ENCODE measurements at places on chromosomes 4 and X.

GRCh38 chr4:77146186-77147078, 10.6 kb upstream of the CCNG2 start:
- DNase-seq = no peak

DNA sequence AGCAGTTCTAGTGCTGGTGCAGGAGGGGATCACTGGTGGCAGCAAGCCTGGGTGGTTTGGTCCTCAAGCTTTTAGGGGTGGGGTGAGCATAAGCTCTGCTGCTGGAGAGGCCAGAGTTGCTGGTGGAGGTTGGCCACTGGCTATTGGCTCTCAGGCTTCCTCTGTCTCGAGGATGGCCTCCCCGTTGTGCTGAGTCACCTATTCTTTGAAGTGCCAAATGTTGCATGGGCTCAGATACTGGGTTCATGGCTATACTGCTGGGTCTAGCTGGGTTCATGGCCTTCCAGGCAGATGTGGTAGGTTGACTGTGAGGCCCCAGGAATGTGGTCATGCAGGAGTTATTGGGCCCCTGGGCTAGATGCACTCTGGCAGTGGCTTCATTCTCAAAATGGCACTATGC, 466.3 kb downstream of the NAF1 start:
- no peak for DNase-seq

- no peak for DNase-seq
These were observed 1447.2 kb downstream of the FSTL5 start for GRCh38 chr4:160716551-160716950.

- DNase-seq = no peak
These were observed 114.6 kb downstream of the CPZ start for GRCh38 chr4:8707045-8707781.

GRCh38 chr4:2260344-2261109, 1.4 kb downstream of the MXD4 start:
- no peak for DNase-seq

- DNase-seq = no peak
These were observed 544.9 kb upstream of the CPXCR1 start for GRCh38 chrX:88202149-88202548.

- DNase-seq = no peak
These were observed 68.2 kb upstream of the ACSL1 start for GRCh38 chr4:184893801-184894571.
